Cardiac atrium fibroblast (primary cell): ENCODE measurements at places on chromosomes 12 and 14. TPM values are rescaled to one million over a fixed set of nuclear protein-coding genes. Genes with fewer than 3 reads are reported as not detected.

Gene TRIM9
- 0.49 and 2.7 TPM in 2 replicates for total RNA-seq

Gene CLEC4D
- total RNA-seq, result not detected in 2 replicates

Gene NACA
- total RNA-seq, result 957 and 1,036 TPM in 2 replicates

Gene CLEC9A
- total RNA-seq, result not detected in 2 replicates

Gene SDR9C7
- total RNA-seq, result not detected in 2 replicates

Gene NUAK1
- 11.4 and 11.8 TPM in 2 replicates for total RNA-seq

Gene KLRG1
- 0.32 TPM in 1 of 2 replicates, not detected in the other for total RNA-seq

Gene KERA
- total RNA-seq, result not detected in 2 replicates

Gene SIRT4
- total RNA-seq, result 1.1 TPM in 2 replicates

Gene NTF3
- 0.18 TPM in 1 of 2 replicates, not detected in the other for total RNA-seq

Gene RTL1
- total RNA-seq, result not detected in 2 replicates

Gene ITGA5
- 364 and 402 TPM in 2 replicates for total RNA-seq

Gene CCDC63
- total RNA-seq, result not detected in 2 replicates
